ENCODE measurements at places on chromosomes 5 and 9. TPM values are rescaled to one million over a fixed set of nuclear protein-coding genes. Genes with fewer than 3 reads are reported as not detected.

CCDC192 gene
- 0.33 TPM for total RNA-seq

DNA sequence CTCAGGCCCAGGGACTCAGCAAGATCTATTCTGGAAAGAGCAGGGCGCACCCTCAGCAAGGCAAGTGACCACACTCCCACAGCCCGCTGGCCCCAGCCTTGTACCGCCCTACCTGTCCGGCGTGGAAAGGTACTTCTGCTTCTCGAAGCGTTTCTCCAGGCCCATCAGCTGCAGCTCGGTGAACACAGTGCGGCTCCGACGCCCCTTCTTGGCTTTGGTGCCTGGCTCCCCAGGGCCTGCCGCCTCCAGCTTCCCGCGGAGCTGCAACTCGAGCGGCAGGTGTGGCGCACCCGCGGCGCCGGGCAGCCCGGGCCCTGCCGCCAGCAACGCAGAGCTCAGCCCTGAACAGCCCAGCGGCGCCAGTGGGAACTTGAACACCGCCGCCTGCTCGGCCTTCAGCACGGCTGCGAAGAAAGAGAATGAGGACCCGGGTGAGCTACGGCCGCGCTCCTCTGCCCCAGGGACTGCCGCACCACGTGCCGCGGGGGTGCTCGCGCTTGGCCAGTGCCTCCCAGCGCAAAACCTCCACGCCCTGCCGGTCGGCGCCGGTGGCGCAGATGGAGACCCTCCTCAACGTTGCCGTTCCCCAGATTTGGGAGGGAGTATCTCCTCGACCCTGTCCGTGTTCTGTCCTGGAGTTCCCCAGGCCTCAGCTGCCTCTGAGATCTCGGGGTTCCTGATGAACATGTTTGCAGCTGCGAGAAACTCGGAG, 2.2 kb downstream of the BARX1 start:
- DNase-seq, result no peak

DNA sequence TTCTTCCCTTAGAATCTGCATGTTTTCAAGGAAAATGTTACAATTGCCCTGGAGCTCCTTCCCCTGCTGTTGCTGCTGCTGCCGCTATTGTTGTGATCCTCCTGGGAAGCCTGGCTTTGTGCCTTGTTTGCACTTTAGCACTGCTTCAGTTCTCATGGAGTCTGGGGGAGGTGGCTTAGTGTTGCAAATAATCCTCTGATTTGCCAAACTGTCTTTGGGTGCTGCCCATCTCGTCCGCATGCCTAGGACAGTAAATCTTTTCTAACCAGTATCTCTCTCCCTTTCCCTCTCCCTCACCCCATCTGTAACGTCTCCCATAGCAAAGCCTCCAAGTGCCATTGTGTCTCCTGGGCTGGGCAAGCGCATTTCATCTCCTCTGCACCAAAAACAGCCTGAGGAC, 30.3 kb downstream of the FAM240B start:
- no peak for DNase-seq

DNA sequence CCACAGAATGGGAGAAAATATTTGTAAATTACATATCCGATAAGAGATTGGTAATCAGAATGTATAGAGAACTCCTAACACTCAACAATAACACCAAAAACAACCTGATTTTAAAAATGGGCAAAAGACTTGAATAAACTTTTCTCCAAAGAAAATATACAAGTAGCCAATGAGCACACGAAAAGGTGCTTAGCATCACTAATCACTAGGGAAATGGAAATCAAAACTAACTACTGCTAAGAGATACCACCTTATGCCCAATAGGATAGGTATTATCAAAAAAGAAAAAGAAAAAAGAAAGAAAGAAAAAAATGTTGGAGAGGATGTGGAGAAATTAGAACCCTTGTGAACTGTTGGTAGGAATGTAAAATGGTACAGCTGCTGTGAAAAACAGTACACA, 212.1 kb downstream of the TLR4 start:
- no peak for DNase-seq

GRCh38 chr5:90866333-90866732, 307.7 kb downstream of the ADGRV1 start:
- DNase-seq, result no peak

DNA sequence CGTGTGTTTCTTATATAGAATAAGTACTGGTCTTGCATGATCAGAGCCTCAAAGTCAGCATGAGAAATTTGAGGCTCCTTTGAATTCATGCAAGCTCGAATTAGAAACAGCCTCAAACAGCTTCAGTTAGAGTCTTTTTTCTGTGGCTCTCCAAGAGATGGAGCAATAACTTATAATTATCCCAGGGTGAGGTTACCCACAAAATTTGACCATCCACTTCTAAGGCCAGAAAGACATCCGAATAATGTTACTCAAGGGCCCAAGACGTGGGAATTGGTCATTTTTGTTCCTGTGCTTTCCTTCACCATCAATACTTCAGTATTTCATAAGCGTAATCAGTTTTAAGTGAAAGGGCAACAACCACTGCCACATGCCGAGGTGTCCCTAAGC, 89.7 kb downstream of the DAPK1 start:
- no peak for DNase-seq

DNA sequence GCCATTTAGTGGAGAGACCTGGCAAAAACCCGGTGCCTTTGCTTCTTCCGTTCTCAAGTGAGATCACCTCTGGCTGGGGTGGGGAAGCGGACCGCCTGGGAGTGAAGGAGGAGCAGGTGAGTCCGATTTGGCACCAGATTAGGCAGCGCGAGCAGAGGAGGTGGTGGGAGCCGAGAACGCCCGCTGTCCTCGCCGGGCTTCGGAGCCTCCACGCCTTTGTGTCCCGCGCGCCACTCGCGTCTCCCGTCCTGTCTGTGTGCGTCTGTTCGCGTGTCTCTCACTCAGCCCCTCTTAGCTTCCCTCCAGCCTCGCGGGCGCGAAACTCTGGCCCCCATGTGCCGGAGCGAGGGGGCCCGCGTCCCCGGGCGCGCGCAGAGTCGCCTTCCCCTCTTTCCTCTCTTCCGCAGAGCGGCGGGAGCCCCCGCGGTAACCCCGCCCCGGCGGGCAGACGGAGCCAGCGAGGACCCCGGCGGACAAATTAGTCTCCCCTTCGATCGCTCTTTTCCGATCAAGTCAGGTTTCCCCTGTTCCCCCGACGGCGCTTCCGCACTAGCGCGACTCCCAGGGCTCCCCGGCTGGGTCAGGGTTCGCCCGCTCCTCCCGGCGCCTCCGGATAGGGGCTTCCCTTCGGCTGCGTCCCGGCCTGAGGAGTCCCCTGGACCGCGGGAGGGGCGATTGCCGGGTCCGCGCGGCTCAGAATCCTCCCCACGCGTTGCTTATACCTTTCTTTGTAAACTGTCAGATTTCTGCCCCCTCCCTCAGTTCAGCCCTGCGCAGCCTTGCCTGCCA, 7.1 kb downstream of the POU4F3 start:
- DNase-seq, result no peak

DNA sequence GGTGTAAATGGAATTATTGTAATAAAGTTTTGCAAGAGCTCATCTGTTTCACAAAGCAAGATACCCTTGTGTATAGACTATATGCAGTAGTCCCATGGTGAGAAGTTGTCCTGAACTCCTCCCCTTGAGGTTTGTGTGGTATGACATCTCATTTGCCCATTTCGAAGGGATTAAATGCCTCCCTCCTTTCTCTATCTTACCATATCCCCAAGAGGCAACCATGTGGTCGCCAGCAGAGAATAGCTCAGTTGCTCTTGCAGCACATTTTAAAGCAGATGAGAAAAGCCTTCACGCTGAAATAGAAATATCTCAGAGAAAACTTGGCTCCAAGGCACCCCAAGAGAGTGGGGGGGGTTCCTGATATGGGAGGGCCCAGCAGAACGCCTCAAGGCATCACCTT, 4.6 kb downstream of the SEMA6A start:
- DNase-seq, result no peak

GRCh38 chr9:127983847-127984289, 3.1 kb upstream of the EEIG1 start:
- no peak for DNase-seq

- DNase-seq, result no peak
These were observed 18.9 kb downstream of the NREP start for GRCh38 chr5:111738118-111738517.

DNA sequence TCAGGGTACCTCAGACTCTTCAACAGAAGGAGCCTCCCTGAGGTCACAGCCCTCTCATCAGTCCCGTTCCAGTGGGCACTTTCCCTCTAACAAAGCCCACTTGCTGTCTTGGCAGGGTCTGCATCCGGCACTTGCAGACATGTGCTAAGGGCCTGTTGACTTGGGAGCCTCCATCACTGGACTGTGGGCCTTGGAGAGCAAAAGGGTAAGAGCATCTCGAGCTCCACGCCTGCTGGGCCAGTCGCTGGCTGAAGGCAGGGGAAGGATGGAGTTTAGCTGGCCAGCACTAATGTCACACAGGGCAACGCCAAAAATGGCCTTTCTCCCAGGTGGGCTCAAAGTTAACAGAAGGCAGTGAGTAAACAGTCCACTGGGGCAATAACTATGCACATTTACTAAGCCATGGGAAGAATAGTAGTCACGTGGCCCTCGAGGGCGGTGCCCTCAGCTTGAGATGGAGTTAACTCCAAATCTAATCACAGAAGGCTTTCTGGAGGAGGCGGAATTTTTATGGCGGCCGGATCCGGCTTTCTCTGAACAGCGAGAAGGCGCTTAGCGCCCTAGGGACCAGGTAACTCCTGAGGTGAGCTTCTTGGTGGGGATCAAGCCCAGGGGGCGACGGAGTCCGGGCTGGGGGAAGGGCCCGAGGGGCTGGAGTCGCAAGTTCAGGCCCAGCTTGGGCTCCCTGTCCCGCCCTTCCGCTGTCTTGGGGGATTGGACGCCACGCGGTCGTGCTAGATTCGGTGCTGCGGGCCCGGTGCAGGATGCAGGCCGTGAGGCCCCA, 2.0 kb upstream of the NSD1 start:
- no peak for DNase-seq

DNA sequence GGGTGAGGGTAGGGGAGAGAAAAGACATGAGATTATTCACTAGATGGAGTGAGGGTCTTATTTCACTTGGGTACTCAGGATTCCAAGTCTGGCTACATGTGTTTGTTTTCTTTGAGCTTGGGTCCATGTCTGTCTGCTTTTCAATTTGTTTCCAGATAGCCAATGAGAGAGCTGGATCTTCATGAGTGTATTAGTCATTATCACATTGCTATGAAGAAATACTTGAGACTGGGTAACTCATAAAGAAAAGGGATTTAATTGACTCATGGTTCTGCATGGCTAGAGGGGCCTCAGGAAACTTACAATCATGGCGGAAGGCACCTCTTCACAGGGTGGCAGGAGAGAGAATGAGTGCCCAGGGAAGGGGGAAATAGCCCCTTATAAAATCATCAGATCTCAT, 196.8 kb upstream of the TRIM32 start:
- no peak for DNase-seq

PCDHB15 gene
- 4.2 TPM for total RNA-seq

DNA sequence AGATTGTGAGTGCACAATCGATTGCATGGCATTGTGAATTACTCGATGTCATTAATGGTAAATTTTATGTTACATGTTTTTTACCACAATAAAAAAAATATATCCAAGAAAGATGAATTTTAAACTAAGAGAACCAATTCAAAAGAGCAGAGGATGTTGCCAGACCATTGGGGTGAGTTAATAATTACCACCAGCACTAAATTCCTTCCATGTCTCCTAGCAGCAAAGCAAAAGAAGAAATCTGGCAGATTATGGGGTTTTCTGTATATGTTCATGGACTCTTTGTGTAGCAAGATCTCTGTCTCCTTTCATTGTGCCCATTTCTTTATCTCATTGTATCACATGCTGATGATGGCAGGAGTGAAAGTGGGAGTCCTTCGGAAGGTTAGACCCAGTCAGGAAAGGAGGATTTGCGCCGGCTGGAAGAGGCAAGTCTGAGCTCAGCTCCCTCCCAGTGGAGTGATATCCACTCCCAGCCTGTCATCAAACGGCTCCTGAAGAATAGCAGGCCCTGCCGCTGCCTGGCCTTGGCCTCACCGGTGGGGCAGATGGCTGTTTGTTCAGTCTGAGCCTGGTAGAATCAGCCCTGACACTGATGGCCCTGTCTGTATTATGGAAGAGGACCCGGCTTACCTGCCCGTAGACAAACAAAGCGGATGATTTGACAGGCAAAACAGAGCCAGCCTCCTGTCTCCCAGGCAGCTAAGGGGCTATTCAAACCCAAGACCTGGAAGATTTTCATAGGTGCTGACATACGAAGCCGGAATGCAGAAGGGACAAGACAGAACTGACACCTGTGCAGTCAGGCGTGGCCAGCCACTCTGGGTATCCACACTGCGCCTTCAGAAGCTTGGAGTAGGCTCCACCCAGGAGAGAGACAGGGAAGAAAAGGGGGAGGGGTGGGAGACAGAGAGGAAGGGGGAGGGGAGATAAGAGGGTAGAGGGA, 21.9 kb upstream of the FOXE1 start:
- no peak for DNase-seq

- DNase-seq, result no peak
These were observed 341.8 kb upstream of the KIF2A start for GRCh38 chr5:61964201-61964600.

DNA sequence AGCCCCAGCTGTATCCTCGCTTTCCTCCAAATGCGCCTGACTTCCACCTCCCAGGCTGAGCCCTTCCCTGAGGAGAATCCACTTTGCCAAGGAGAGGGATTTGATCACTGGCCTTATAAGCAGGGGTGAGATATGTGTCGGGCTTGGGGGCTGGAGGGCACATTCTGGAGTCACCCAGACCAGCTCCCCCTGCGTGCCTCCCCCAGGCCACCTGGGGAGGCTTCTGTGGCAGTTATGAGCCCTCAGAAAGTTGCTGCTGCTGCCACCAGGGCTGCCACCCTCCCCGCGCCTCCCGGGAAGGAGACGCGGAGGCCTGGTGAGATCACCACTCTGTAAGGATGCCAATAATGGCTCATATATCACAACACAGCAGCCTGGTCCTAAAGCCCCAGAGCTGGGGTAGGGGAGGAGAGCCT, 211.5 kb downstream of the PAPPA start:
- no peak for DNase-seq

DNA sequence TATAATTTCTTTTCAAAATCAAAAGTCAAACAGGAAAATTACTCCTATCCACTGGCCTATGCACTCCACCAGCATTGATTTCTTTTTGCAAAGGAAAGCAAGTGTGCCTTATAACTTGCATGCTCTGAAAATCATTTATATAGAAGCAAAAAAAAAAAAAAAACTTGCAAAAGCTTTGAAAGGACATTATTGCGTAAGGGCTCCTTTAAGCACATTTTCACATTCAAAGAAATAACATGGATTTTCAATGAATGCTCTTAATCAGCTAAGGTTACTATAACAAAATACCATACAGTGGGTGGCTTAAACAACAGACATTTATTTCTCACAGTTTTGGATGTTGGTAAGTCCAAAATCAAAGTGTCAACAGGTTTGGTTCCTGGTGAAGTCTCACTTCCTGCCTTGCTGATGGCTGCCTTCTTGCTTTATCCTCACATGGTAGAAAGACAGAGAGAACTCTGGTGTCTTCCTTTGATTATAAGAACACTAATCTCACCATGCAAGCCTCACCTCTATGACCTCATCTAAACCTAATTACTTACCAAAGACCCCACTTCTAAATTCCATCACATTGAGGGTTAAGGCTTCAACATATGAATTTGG, 755.2 kb upstream of the CDH10 start:
- no peak for DNase-seq
